Neural progenitor cell (in vitro differentiated cells): ENCODE measurements at places on chromosomes 7 and 10. TPM values are rescaled to one million over a fixed set of nuclear protein-coding genes. Genes with fewer than 3 reads are reported as not detected.

DNA sequence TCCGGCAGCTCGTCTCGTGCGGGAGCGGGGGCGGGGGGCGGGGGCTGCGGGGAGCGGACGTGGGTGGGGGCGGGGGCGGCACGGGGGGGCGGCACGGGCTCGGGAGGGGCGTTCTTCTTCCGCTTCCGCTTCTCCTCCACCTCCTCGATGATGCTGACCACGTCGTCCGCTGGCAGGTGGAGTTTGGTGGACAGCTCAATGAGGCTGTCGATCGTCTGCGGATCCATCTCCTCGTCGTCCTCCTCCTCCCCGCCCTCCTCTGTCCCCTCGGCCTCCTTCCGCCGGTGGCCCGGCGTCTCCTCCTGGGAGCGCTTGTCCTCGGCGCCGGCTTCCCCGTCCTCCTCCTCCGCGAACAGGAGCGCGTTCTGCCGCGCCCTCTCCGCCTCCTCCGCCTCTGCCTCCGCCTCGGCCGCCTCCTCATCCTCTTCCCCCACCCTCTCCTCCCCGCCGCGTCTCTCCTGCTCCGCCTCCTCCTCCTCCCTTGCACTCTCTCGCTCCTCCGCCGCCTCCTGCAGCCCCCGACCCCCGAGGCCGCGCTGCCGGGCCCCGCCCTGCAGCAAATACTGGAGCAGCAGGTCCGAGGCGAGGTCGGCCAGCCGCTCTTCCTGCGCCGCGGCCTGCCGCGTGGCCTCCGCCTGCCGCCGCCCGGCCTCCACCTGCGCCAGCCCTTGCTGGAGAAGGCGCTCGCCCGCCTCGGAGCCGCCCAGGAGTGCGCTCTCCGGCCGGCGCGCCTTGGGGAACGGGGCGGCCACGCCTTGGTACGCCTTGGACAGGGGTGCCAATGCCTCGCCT, 1.9 kb downstream of the VGF start:
- DNase-seq: peak; percentile 63

The IPMK gene
- 8.6 and 14.3 TPM in 2 replicates for total RNA-seq

The CYP2C9 gene
- total RNA-seq: not detected in 2 replicates

GRCh38 chr7:79124331-79124730, 329.1 kb downstream of the MAGI2 start:
- DNase-seq: no peak

The ACTL6B gene
- total RNA-seq: not detected in 2 replicates

- DNase-seq: no peak
Observed at GRCh38 chr7:113307147-113307546, 188.8 kb upstream of the SMIM30 start.

DNA sequence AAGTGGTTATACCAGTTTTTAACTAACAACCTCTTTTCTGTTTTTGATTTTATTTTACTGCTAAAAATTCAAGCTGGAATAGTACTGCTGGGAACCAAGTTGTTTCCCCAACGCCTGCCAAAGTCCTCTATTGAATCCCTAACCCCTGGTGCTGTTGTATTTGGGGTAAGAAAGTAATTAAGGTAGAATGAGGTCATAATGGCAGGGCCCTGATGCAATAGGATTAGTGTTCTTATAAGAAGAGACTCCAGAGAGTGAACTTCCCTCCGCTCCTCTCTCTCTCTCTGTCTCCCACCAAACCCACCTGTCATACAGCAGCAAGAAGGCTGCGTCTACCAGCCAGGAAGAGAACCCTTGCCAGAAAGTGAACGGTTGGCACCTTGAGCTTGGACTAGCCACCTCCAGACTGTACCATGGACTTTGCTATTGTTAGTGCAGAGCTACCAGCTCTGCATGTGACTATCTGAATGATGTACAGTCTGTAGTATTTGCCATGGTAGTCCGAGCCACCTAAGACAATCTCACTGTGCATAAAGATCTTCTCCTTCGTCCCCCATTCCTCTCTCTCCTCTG, 86.5 kb upstream of the KLF6 start:
- peak; percentile 15 for DNase-seq

The ANKRD22 gene
- total RNA-seq: not detected in 2 replicates

The GATA3 gene
- 0.09 TPM in 1 of 2 replicates, not detected in the other for total RNA-seq

The MCM10 gene
- total RNA-seq: 38.2 and 44.5 TPM in 2 replicates

GRCh38 chr7:22723637-22724036, 3.4 kb upstream of the IL6 start:
- DNase-seq: no peak

GRCh38 chr7:133797818-133798520, 329.2 kb upstream of the LRGUK start:
- no peak for DNase-seq

GRCh38 chr10:116108095-116108494, 164.9 kb downstream of the GFRA1 start:
- DNase-seq: no peak

DNA sequence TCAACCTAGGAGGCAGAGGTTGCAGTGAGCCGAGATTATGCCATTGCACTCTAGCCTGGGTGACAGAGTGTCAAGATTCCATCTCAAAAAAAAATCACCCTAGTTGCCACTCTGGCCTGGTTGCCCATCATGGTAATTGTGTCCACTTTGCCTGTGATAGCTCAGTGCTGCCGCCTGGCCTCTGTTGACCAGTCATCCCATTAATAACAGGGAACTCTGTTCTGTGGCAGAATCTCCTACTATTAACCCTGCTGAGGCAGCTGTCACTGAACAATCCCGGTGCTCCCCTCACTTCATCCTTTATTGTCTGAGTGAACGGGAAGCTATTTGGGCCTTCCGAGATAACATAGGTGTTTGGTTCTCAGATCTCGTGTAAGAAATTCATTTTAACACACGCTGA, 14.6 kb downstream of the ZNF3 start:
- no peak for DNase-seq

- no peak for DNase-seq
Observed at GRCh38 chr10:59340285-59340684, 22.1 kb downstream of the FAM13C start.

- no peak for DNase-seq
Observed at GRCh38 chr10:22314852-22315251, 1.3 kb upstream of the COMMD3 start.

- DNase-seq: no peak
Observed at GRCh38 chr10:133465191-133465949, 11.6 kb downstream of the SCART1 start.

DNA sequence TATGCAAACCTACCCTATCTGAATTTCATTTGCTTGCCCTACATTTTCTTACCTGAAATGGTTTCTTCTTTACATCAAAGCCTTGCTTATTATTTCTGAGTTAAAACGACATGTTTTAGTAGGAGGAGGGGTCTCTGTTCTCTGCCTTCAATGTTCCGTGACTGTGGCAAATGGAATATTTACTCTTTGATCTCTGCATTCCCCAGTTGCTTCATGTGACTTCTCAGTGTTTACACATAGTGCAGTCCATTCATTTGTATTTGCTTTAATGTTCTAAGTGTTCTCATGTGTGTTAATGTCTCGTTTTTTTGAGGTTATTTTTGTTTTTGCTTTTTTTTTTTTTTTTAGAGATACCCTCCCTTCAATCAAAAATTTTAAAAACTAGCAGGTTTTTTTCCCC, 75.8 kb downstream of the GNAI1 start:
- no peak for DNase-seq

DNA sequence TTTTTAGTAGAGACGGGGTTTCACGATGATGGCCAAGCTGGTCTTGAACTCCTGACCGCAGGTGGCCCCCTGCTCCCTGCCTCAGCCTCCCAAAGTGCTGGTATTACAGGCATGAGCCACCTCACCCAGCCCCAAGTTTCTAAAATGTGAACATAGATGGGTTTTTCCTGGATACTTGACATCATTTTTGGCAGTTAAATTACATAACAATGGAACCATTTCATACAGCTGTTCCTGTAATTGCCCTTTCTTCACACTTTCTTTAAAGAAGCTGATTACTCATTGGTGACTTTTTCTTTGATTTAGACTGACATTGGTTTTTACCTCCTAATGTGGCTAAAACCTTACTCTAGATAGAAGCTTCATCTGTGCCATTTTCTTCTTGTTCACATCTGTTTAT, 5.9 kb downstream of the ZKSCAN1 start:
- no peak for DNase-seq

DNA sequence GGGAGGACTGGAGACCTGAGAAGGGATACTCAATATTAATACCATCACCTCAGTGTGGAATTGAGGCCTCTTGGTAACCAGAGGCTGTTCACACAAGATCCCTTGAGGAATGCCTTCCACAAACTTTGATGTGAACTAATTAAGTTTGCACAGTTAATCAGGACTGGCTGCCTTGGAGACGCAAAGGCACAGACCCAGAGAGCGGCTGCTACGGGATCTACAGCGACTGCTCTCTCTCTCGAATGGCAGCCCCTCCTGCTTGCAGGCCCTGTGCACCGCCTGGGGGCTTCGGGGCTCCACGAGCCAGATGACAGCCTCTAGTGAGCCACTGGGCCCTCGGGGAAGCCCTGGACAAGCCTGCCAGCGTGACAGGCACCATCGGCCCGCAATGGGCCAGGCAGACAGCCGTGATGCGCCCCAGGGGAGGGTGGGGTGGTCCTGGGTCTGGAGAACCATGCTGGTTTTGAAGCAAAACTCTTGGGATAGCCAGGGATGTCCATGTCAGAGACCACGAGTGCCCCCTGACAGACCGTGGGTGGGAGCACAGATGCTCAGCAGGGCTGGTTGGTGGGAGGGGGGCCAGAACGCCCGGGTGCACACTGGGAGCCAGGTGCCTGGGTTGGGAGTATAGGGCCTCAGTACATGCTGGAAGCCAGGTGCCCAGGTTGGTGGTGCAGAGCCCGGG, 195.6 kb downstream of the ELFN1 start:
- DNase-seq: no peak

DNA sequence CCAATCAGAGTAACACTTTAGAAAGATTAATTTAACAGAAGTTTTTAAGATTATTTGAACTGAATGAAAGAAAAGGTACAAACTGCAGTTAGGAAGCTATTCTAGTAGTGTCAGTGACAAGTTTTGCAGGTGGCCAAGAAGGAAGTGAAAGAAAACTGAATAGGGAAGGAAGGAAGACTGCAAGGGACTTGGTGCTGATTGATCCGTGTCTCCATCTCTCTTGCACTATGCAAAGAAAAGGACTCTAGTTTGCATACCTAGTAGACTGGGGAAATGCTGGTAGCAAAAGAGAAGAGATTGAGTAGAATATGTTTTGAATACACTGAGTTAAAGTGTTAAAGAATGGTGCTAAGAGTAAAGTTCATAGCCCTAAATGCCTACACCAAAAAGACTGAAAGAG, 33.0 kb downstream of the OR6V1 start:
- DNase-seq: no peak

The FFAR4 gene
- 0.04 and 0.06 TPM in 2 replicates for total RNA-seq

The GDF10 gene
- total RNA-seq: 0.28 and 1.6 TPM in 2 replicates

- DNase-seq: no peak
Observed at GRCh38 chr7:26978146-26978545, 113.8 kb upstream of the SKAP2 start.

- no peak for DNase-seq
Observed at GRCh38 chr7:40470817-40471216, 336.0 kb downstream of the SUGCT start.

GRCh38 chr10:101646364-101646763, 48.6 kb downstream of the FBXW4 start:
- no peak for DNase-seq

The KCNH2 gene
- total RNA-seq: 2.6 and 11.1 TPM in 2 replicates

The GARIN1A gene
- 0.43 TPM in 1 of 2 replicates, not detected in the other for total RNA-seq

The FAM25C gene
- total RNA-seq: not detected in 2 replicates
